Prostate gland (tissue), 2 donors: ENCODE measurements at places on chromosomes 7 and 10.

DNA sequence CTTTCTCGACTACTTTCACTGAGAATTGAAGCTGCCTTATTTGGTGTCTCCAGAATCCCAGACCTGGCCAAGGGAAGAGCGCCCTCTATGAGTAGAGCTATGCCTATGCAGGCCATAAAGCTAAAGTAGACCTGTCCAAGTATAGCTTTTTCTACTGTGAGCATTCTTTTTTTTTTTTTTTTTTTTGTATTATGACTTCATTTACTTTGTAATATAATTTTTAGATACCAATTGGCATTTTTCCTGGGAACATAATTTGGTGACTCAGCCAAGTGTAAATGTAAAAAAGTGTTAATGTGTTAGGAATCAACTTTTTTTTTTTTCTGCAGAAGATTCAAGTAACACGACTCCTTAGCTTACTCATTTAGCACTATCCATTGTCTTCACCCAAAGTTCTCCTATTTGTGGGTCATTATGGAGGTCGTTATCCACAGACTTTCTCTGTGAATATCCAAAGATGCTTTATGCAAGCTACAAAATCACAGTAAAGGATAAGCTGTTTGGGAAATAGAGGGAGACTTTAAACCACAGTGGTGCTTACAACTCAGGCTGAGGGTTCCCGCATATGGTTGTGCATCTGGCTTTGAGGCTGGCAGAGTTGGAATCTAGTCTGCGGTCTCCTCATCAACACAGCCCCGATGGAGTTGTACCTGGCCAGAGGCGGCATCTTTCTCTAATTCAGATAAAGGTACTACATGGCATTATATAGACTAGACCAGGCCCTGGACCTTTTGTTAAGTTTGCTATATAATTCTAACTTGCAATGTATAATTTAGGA, 1040.2 kb upstream of the SORCS1 start:
- H3K27ac ChIP-seq = no peak overlapping the region
- H3K36me3 ChIP-seq = no peaks in the 10 kb centered on the region
- DNase-seq = no peak
- no peak overlapping the region for H3K4me3 ChIP-seq

DNA sequence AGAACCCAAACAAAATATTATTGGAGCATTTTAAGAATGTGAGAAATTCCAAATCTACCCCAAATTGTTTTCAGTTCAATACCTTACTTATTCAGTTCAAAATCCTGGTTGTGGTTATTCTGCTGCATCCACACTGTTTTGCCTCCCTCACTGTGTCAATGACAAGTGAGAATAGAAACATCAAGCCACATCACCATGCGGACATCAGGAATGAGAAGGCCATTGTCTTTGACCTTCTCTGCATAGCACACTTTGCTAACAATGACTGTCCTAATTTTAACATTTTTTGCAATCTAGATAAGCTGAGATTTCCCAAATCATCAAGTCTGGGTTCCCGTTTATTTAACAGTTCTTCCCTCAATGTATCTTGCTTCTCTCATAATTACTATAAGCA, 93.7 kb downstream of the ELAPOR2 start:
- no peaks in the 10 kb centered on the region for H3K27me3 ChIP-seq
- H3K27ac ChIP-seq = no peak overlapping the region
- no peak for DNase-seq
- H3K4me1 ChIP-seq = no peaks in the 10 kb centered on the region

- H3K27ac ChIP-seq = no peak overlapping the region
- no peaks in the 10 kb centered on the region for H3K36me3 ChIP-seq
- H3K4me3 ChIP-seq = no peak overlapping the region
- no peaks in the 10 kb centered on the region for H3K27me3 ChIP-seq
- H3K4me1 ChIP-seq = no peaks in the 10 kb centered on the region
- DNase-seq = no peak
Observed at GRCh38 chr10:488933-489215, 200.6 kb downstream of the DIP2C start.

GRCh38 chr7:47652591-47652990, 70.7 kb upstream of the TNS3 start:
- H3K4me1 ChIP-seq = no peaks in the 10 kb centered on the region
- no peaks in the 10 kb centered on the region for H3K36me3 ChIP-seq
- no peak for DNase-seq
- no peak overlapping the region for H3K4me3 ChIP-seq
